ENCODE measurements at places on chromosomes 12 and 14.

DNA sequence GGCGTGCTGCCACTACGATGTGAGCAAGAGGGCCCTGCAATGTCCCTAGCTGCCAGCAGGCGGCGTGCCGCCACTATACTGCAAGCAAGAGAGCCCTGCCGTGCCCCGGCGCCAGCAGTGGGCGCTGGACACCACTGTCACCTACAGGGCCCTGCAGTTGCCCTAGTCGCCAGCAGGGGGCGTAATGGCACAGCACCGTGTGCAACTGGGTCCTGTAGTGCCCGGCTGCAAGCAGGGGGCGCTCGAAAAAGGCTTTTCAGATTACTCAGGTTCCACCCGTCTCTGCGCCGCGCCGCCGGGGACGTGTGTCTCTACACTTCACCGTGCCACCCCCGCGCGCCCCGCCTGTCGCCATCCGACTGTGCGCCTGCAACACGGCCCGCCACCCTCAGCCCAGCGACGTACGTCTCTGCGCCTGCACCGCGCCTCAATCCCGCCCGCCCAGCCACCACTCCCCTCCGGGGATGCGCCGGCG lies 1356.9 kb downstream of the TMEM121 start:
- DNase-seq, result no peak

DNA sequence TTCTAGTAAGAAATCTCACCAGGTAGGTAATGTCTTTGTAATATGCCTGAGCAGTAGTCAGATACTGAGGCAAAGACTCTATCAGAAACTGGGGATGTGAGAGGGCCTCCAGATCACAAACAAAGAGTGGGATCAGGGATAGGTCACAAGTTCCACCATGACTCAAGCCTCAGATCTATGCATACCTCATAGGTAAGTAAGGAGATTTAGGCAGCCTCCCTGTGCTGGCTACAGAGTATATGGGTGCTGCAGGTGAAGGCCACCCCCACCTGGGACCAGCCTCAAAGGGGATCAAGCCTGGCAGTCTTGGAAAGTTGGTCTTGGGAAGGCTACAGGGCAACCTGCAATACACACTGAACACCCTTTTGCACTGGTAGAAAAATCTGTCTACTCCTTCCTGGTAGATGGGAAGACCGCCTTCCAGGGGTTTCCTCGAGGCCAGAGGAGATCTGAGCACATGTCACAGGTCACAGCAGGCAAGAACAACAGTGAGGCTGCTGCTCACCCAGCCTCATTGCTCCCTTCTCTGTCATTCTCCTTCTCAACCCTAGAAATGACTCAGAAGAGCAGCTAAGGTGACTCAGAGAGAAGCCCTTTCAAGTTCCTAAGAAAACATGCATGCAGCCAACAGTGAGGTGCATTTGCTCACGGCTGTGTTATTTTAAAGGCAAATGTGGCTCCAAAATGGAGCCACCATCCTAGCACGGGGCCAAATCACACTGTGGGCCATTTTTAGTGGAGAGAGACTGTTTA lies 143.4 kb upstream of the CDKN3 start:
- DNase-seq, result no peak

DNA sequence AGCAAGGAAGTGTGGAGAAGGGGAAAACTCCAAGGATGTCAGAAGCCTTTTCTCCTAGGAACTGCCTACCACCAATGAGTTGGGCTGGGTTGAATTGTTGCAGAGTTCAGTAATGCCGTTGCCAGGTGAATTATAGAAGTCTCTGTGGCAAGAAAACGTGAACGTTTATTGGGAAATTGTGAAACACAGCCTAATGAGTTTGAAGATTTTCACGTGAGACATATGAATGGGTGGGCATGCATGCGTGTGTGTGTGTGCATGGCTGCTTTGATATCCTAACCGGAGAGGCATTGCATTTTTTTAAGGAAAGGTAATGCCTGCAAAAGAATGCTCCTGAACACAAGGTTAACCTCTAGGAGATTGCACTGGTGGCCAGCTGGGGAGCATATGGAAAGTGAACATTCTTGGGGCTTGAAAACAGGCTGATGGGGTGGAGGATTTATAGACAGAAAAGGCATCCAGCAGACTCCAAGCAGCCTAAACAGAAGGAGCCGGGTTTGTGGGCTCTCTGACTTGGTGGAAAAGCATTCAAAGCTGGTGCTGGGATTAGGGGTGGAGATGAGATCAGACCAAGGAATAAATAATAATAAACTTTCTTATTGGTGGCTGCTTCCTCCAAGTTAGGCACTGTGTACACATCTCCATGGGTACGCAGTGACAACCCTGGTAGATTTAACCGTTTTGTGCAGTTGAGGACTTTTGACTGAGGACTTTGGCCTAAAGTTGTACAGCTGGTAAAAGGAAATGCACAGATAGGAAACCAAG lies 67.8 kb downstream of the NTF3 start:
- no peak for DNase-seq

DNA sequence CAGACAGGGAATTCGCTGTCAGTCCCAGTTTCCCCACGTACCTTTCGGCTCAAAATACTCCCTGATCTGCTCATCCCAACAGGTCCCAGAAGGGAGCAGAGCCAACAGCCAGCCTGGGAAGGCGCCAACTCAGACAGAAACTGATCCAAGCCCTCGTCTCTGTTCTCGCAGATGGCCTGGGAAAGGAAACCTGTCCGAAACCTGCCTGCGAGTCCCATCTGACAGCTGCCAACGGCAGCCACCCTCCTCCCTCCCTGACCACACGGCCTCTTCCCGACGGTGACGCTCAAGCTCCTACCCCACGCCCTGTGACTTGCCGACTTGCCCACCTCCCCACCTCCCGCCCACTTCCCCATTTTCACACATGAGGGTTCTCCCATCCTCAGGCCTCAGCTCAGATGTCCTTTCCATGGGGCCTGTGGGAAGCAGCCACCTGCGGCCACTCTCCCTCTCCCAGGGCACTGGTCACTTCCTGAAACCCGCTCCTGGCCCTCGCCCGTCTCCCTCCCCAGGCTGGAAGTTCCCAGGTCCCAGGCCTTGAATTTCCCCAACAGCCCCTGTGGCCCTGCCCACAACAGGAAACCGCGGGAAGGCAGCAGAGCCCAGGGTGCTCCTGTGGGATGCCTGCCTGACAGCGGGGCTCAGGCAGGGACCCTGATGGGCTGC lies 60.9 kb upstream of the FBRSL1 start:
- DNase-seq, result no peak

- DNase-seq, result no peak
These were observed 33.7 kb downstream of the TCTN1 start for GRCh38 chr12:110647631-110648040.

GRCh38 chr12:46214668-46215436 lies 54.0 kb downstream of the SLC38A1 start:
- DNase-seq, result no peak

- DNase-seq, result peak; percentile 60
These were observed 69.9 kb upstream of the CNTN1 start for GRCh38 chr12:40622246-40622838.

GRCh38 chr12:4653691-4654090 lies 4.8 kb downstream of the NDUFA9 start:
- DNase-seq, result no peak

DNA sequence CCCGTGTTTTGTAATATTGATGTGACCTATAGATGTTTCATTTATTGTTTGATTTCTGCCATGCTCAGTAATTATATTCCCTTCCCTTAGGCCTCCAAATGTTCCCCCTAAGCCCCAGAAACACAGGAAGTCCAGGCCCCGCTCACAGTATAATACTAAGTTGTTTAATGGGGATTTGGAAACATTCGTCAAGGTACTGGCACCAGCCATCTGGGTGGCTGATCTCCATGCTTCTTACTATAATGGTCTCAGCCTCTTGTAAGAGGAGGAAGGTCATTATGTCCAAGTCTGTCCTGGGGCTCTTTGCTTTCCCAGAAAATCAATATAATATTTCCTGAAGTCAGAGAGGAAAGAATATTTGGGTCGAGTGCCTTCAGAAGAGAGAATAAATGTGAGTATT lies 130.9 kb downstream of the KICS2 start:
- DNase-seq, result no peak

GRCh38 chr12:127260531-127260930 lies 1006.4 kb upstream of the TMEM132C start:
- no peak for DNase-seq

GRCh38 chr12:29043069-29043468 lies 106.0 kb upstream of the FAR2 start:
- DNase-seq, result no peak

GRCh38 chr14:69685716-69686115 lies 74.3 kb downstream of the SUSD6 start:
- DNase-seq, result no peak

DNA sequence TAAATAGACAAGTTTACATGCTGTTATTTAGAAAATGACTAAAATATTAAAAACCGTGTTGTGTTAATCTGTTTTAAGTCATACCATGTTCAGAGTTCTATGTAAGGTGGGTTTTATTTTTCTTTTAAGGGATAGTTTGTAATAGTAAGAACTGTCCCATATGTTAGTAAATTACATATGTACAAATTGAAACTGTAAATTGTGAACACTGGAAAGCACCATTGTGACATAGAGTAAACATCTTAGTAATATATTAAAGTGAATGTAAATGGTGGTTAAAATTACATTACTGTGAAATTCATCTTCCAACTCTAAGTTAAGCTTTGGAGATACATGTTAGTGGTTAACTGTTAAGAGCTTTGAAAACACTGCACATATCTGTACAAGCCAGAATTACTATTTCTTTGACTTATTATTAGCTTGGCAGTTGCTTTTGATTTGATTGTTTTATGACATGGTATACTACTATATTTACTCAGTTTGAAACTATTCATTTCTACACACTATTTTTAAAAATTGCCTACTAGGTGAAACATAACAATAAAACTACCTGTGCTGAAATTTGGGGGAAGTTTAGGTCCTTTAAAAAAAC lies 27.4 kb upstream of the DIP2B start:
- no peak for DNase-seq

DNA sequence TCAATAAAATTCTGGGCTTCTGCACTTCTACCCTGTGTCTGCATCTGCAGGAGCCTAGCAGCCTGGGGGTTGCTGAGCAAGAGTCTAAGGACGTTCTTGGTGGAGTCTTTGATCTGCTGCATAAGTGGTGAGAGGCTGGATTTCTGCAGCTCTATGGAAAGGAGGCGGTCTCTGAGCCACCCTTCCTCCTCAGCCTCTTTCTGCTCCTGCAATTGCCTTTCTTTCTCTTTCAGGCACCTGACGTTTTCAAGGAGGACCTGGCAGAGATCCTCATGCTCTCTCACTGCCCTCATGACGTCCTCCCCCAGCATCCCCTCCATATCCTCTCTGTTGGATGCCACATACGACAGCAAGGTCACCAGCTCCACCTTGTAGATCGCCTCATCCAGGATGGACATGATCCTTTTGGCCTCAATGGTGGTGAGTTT lies 13.6 kb upstream of the TPCN1 start:
- no peak for DNase-seq

- no peak for DNase-seq
These were observed 172.4 kb upstream of the IGF1 start for GRCh38 chr12:102652645-102653313.

DNA sequence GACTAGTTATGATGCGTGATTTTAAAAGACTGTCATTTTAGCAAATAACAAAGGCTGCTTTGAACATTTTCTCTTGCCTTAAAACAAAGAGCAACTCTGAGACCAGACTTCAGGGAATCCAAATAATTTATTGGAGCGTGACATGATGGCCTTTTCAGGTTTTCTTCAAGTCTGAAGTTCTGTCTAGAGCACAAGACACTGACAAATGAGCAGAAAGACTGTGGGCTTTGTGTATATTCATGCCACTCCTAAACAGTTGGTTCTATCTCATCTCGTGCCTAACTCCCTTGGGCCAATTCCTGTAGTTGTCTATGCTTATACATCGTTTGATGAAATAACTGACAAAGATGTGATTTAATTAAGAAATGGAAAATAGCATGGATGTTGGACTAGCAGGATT lies 47.5 kb downstream of the IFT81 start:
- no peak for DNase-seq

DNA sequence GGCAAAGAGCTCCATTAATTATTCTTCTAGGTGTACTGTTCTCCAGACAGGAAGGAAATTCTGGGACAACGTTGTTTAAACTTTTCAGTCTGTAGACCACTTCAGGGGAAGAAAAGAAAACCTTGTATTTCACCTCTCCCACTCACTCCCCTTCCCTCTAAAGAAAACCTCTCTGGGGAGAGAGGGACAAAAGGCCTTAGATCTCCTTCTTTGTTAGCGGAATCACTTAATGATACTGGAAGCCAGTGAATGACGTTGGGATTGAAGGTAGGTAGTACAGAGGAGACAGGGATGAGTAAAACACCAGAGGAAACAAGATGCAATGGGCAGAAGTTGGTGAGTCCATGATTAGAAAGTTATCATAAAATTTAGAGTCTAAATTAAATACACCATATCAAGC lies 38.7 kb upstream of the SGPP1 start:
- DNase-seq, result no peak

DNA sequence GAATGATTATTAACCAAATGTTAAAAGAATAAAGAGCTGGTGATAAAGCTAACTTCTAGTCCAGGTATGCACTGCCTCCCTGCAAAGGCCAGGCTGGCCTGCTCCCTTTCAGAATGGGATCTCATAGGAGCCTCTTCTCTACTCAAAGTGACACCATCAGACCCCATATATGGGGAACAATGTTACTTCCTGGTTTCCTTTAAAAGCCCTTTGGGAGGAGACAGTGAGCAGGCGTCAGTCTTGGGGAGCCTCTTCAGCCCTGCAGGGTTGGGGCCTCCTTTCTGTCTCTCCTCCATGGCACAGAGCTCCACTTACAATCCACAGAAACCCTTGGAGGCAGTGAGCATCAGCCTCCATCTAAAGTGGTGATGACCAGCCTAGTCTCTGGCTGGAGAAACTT lies 17.3 kb upstream of the GPRC5A start:
- DNase-seq, result no peak

- no peak for DNase-seq
These were observed 90.2 kb downstream of the CHGA start for GRCh38 chr14:93012951-93013719.

- no peak for DNase-seq
These were observed 29.8 kb downstream of the LGMN start for GRCh38 chr14:92718664-92719063.

DNA sequence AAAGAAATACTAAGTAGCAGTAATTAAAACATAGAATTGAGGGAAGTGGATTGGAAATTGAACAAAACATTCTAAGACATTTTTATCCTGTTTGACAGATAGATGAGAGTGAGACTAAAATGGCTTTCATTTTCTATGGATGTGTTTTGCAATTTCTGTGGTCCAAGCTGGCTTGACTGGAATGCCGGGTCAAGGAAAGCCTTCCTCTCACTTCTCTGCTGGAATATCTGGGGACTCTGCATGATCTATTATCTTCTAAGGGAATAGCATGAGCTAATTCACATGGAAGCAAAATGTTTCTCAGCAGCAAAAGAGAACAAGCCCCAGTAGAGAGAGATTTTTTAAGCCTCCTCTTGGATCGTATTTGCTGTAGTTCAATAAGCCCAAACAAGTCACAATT lies 407.9 kb upstream of the ATXN7L3B start:
- DNase-seq, result no peak

GRCh38 chr12:20695232-20695631 lies at the start of gene SLCO1C1:
Gene SLCO1C1, plus strand, starts transcription at chr12:20695332. Its CDS starts 4,245 bp downstream, at chr12:20699577.
- no peak for DNase-seq

All from ecto neural progenitor cell (in vitro differentiated cells).